ENCODE measurements at places on chromosomes 3 and 15.

- no peak for DNase-seq
Observed at GRCh38 chr15:63292771-63293170, 15.4 kb downstream of the APH1B start.

DNA sequence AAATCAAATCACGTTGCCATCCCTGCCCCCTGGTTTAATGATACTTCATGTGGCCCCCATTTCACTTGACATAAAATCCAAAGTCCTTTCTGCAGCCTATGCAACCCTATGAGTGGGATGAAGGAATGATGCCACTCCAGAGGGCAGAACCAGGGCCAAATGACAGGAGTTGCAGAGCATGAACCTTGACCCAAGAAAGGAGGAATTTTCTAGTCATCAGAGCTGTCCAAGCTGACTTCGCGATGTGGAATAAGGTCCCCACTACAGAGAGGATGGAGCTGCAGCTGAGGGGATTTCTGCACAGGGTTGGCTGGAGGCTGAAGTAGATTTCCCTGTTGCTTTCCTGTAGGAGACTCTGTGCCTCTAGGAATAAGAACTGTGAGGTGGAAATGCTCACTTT is 15.8 kb upstream of the EPHB3 start:
- no peak for DNase-seq

DNA sequence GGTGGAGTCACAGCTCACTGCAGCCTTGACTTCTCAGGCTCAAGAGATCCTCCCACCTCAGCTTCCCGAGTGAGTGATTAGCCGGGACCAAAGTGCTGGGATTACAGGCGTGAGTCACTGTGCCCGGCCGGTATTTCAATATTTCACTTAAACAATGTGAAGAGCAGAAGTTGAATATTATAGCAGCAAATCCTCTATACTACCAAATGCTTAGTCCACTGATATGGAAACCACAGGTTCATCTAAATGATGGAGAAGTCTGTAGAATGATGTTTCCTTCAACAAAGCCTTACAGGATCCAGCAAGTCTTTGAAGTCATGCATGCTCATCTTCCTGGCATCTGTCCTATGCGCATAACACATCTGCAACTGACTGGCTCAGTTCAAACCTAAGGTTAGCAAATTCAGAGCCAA is 20.3 kb upstream of the UACA start:
- no peak for DNase-seq

DNA sequence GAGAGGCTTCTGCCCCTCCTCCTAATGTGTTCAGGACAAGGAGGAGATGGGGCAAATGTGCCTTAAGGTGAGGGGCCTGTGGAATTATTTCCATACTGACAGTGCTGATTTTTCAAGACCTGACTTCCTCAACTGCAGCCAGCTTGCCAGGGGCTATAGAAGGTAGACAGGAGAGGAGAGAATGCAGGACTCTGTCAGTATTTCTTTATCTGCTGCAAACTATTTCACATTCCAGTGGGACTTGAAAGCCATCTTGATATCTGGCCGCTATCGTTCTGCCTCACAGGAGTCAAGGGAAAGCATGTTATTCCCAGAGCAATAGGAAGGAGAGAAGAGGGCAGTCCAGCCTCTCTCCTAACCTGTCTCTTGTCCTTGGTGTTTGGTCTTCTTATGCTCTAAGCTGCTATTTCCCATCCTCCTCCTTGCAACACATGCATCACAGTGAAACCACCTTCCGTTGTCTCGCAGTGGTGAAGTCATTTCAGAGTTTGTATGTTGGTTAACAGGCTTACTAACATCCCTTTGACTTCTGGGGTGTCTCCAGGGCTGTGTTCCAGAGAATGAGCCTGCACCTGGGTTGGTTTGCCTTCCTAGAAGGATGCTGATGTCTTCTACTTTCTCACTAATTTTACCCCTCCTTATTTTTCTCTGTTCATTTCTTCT is 95.1 kb upstream of the MRPS22 start:
- DNase-seq: no peak

DNA sequence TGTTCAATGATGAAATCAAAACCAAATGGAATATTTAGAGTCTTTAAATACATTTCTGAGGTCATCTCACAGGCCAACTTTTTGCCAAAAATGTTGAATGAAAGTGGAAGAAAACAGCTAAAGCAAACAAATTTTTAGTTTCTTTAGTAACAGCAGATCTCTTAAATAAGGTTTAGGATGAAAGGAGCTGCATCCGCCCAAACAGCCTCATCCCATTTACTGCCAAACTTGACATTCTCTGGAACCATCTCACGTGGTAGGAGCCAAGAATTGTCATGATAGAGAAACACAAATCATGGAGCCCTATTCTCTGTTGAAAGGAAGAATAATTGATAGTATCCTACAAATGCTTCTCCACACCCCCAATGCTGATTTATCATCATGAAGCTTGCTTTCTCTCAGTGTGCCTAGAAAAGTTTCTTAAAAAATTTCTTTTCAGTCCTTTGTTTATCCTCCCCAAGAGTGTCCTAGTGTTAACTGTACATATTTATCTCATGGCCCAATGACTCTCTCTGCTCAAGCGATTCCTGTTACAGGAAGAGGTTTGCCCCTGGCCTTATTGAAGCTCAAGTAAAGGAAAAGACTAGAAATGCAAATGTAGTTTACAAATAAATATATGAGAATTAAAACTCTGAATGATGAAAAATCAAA is 23.4 kb downstream of the SLC9A9 start:
- DNase-seq: no peak

GRCh38 chr3:31903686-31904431 is 77.2 kb downstream of the OSBPL10 start:
- DNase-seq: no peak

GRCh38 chr15:52013151-52013791 is 5.7 kb upstream of the MAPK6 start:
- DNase-seq: no peak

DNA sequence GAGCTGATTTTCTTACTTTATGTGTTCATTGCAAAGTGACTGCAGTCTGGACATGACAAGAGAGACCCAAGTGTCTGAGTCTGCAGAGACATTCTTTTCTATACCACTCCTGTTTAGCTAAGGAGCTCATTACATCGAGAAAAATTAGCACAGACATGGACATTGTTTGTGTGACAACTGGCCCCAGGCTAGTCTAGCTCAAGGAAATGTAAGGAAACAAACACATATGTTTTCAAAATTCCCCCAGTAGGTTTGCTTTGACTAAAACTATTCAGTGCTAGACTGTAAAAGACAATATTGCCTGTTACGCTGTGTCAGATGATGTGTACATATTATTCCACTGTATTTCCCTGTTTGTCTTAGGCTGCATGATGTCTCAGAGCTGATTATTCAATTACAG is 40.9 kb downstream of the TPRG1 start:
- DNase-seq: no peak

GRCh38 chr15:92921215-92922131 is 21.3 kb downstream of the CHD2 start:
- no peak for DNase-seq

GRCh38 chr15:92621972-92622533 is 33.5 kb downstream of the FAM174B start:
- DNase-seq: no peak

DNA sequence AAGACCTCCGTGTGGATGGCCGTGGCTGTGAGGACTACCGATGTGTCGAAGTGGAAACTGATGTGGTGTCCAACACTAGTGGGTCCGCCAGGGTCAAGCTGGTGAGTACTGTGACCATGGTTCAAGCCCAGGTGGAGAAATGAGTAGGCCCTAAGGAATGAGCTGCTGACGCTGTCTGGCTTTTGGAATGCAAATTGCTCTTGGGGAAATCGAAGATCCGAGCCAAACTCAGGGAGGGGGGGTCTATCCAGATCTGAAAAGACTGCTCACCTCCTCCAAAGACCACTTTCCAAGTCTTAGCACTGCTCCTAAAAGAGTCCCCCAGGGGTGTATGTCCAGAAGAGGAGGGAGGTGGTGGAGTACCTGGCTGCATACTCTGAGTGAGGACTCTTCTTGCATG is 13.1 kb downstream of the EXOSC7 start:
- no peak for DNase-seq

- DNase-seq: no peak
Observed at GRCh38 chr3:76222201-76222600, 436.9 kb upstream of the ZNF717 start.

GRCh38 chr3:59783468-59783988 is 733.7 kb upstream of the CFAP20DC start:
- DNase-seq: no peak

DNA sequence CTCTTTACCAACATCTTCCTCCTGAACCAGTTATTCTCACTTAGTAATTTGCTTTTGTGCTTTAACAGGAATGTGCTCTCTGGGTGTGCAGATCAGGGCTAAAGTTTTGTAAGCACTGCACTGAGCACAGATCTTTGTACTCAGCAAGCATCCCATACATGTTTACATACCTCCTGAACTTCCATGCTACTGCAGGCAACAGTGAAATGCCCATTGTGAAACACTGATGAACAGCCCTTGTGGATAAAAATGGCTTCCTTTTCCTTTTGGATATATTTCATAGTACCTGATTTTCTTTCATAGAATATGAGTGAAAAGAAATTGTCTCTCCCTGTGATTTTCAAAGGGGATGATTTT is 855.9 kb downstream of the MCTP2 start:
- no peak for DNase-seq

- no peak for DNase-seq
Observed at GRCh38 chr15:101237251-101237650, 14.6 kb downstream of the CHSY1 start.

- DNase-seq: no peak
Observed at GRCh38 chr3:48990636-48991469, 812 bp downstream of the P4HTM start.

GRCh38 chr15:41151451-41152005 is 35.4 kb upstream of the INO80 start:
- DNase-seq: no peak

Measured in activated naive CD8-positive, alpha-beta T cell treated with anti-CD3 and anti-CD28 coated beads, Interleukin-2, amount 50 U/mL, for 16 hours (primary cell).